ENCODE measurements at places on chromosomes 13 and 19. TPM values are rescaled to one million over a fixed set of nuclear protein-coding genes. Genes with fewer than 3 reads are reported as not detected.

Gene LIM2
- not detected for total RNA-seq

Gene SYDE1
- total RNA-seq, result 31.7 TPM

GRCh38 chr13:89205856-89206520, 1534.8 kb downstream of the SLITRK5 start:
- no peak for DNase-seq

Gene TBCB
- total RNA-seq, result 410 TPM

- DNase-seq, result no peak
Measured at GRCh38 chr13:33380487-33381079, 95.0 kb upstream of the STARD13 start.

Gene GADD45B
- 29.2 TPM for total RNA-seq

Gene MBD3L3
- not detected for total RNA-seq
